ENCODE measurements at places on chromosomes 3 and 15. TPM values are rescaled to one million over a fixed set of nuclear protein-coding genes. Genes with fewer than 3 reads are reported as not detected.

GRCh38 chr3:81425198-81425868, 336.1 kb downstream of the GBE1 start:
- no peaks in the 10 kb centered on the region for H3K27me3 ChIP-seq
- peaks cover 3% of the 10 kb centered on the region for H3K36me3 ChIP-seq
- no peak for DNase-seq
- H3K4me1 ChIP-seq: peaks cover 5% of the 10 kb centered on the region
- H3K27ac ChIP-seq: no peak overlapping the region
- no peak overlapping the region for H3K4me3 ChIP-seq

GRCh38 chr3:683770-684169, 409.1 kb upstream of the CNTN6 start:
- no peak for DNase-seq
- H3K4me1 ChIP-seq: no peaks in the 10 kb centered on the region
- H3K27ac ChIP-seq: no peak overlapping the region
- no peaks in the 10 kb centered on the region for H3K27me3 ChIP-seq
- H3K36me3 ChIP-seq: no peaks in the 10 kb centered on the region

TYRO3 gene
- 118 TPM for total RNA-seq

DNA sequence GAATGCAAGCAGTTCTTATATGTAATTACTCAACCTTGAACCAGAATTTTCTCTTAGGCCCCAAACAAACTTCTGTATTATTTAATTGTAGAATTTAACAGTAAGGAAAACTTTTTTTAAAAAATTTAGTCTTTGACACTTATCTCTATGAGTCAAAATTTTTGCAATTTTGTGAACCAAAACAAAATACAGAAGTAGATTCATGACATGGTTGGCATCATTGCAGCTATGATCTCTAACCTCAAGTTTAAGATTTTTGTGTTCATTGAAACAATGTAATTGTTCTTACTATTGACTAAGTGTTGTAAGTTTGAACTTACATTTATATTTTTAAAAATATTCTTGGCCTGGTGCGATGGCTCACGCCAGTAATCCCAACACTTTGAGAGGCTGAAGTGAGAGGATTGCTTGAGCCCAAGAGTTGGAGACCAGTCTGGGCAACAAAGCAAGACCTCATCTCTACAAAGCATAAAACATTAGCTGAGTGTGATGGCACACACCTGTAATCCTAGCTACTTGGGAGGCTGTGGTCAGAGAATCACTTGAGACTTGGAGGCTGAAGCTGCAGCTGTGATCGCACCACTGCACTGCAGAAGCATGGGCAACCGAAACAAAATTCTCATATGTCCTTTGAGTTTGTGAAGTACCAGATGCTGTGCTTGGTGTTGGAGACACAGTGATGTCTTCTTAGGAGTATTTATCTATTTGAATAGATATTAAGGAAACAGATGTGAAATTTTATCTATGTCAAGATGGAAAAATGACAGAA, 39.7 kb downstream of the STT3B start:
- no peak for DNase-seq
- no peaks in the 10 kb centered on the region for H3K36me3 ChIP-seq
- H3K27me3 ChIP-seq: no peaks in the 10 kb centered on the region
- H3K4me1 ChIP-seq: no peaks in the 10 kb centered on the region
- H3K27ac ChIP-seq: no peak overlapping the region

Data from H9 (cell line).